ENCODE measurements at places on chromosomes 16 and 17.

GRCh38 chr17:64095144-64095882 is 34.6 kb downstream of the ERN1 start:
- DNase-seq = no peak

DNA sequence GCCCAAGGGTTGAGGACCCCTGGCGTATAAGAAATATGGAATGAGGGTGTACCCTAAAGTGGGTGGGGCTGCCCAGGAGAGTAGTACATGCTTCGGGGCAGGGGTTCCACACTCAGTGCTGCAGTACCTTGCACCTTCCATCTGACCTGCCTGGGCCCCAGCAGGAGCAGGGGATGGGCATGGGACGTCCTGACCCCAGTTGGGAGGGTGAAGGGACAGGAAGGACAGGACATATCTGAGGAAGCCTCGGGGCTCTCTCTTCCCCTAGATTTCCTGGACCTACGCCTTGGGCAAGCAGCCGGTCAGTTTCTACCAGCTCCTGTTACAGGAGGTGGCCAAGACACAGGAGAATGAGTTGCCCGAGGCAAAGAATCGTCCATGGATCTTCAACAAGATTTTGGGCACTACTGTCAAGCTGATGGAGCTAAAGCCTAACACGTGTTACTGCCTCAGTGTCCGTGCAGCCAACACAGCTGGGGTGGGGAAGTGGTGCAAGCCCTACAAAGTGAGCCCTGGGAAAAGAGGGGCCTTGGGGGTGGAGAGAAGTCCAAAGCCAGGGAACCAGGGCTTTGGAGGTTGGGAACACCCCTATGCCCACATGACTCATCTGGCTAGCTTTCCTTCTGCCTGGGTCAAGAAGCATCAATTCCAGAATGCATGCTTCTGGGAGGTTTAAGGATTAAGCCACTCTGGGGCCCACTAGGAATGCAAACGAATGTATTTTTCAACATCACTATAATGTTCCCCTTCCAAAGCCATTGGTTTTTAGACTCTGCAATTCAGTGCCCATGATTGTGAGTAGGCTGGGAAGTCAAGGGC is 7.9 kb downstream of the FNDC8 start:
- no peak for DNase-seq

DNA sequence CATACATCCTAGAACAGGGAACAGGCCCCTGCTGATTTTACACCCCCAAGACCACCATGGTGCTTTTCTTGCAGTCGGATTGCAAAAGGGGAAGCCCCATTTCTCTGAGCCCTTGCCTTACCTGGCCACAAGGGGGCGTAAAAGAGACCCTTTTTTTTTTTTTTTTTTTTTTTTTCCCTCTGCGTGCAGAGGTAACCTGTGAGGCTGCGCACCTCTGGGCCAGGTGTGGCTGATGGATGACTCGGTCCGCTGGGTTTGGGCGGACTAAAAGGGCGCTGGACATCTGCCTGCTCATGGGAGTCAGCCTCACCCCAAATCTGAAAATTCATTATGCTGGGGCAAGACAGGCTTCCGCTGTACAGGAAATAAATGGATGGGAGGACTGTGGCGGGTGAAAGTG is 281.0 kb downstream of the CBLN1 start:
- no peak for DNase-seq

DNA sequence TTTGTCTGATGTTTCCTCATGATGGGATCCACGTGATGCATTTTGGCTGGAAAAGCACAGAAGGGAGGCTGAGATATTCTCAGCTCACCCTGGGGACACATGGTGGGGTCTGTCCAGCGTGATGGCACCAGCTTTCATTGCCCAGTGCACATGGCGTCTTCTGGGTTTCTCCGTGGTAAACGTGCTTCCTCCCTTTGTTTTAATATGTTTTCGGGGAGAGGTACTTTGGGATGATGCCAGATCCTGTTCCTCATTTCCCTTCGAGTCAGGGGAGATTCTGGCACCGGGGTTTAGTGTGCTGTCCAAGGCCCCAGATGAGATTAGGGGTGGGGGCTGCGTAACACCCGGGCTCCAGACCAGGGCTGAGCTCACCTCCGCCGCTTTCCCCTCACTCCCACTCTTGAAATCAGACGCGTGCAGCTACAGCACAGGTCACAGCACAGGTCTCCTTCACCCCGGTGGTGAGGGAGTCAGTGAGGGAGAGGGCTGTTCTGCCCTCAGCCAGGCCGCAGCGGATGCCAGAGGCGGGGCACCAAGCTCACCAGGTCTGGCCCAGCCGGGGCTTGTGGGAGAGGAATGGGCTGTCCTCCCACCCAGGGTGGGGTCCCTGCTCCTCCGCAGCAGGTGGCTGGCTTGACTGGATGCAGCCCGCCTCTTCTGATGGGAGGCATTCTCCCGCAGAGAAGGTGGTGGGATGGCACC is 33.9 kb downstream of the COX4I1 start:
- no peak for DNase-seq

GRCh38 chr17:79075446-79075750 is 774 bp downstream of the ENGASE start:
- no peak for DNase-seq

GRCh38 chr17:82332669-82333278 is 792 bp downstream of the SECTM1 start:
- no peak for DNase-seq

- no peak for DNase-seq
These were observed at the start of gene WIPI1 for GRCh38 chr17:68457168-68457538. TSS of gene WIPI1 (minus strand) at chr17:68457496. CDS start at chr17:68457421, 75 bp downstream.

DNA sequence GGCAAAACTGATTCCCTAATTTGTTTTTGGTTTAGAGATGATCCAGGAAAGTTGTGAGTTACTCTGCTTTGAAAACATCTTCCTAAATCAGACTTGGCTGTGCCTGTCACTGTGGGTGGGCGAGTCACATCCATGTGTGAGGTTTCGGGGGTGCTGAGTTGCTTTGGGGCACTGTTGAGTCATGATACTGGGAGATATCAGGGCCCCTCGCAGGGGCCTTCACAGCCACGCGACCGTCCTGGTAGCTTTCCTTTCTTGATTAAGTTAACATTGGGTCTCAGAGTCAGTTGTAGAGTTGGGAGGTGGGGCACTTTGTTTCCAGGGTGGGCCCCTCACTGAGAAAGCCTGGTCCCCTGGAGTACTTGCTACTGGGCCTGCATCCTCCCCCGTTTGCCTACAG is 58.3 kb upstream of the LGALS9 start:
- peak; percentile 81 for DNase-seq

GRCh38 chr16:18932243-18932987 is 6.2 kb upstream of the SMG1 start:
- no peak for DNase-seq

DNA sequence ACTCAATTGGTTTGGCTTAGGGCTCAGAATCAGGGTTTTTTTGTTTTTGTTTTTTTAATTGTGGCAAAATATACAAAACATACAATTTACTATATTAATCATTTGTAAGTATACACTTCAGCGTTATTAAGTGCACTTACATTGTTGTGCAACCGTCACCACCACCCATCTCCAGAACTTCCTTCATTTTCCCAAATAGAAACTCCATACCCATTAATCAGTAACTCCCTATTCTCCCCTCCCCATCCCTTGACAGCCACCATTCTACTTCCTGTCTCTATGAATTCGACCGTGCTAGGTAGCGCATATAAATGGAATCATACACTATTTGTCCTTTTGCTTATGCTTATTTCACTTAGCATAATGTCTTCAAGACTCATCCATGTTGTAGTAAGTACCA is 45.2 kb upstream of the DHX40 start:
- no peak for DNase-seq

GRCh38 chr17:34242587-34243363 is 12.3 kb upstream of the CCL2 start:
- DNase-seq = no peak

DNA sequence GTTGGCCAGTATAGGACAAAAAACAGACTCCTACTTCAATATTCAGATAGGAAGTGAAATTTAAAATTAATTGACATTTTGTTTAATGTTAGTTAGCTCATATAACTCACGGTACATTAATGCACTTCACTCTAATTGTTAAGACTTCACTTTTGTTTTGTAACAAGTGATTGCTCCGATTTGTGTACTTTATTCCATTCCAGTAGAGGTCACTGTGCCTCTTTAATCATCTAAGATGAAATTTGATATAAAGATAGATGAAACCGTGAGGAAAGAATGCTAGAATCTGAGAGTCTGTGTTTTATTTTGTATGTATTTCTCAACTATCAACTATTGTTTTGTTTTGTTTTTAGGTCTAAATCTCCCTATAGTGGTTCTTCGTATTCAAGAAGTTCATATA is 29.0 kb downstream of the RBBP6 start:
- no peak for DNase-seq

DNA sequence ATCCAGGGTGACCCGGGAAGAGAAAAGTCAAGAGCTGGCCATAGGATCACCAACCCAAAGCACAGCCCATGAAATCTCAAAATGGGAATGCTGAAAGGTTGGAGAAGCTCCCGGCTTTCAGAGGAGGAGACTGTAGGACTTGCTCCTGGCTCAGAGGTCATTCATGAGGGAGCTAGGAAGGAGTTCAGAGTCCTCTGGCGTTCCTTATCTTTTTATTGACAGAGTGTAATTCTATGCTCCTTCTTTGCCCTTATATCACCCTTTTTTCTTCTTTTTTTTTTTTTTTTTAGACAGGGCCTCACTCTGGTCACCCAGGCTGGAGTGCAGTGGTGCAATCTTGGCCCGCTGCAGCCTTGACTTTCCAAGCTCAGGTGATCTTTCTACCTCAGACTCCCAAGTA is 27.3 kb upstream of the CNOT1 start:
- DNase-seq = no peak

GRCh38 chr17:3127451-3127850 is at the start of gene OR1G1:
TSS of gene OR1G1 (minus strand) at chr17:3127551. CDS start at chr17:3127551, 0 bp downstream.
- DNase-seq = no peak

DNA sequence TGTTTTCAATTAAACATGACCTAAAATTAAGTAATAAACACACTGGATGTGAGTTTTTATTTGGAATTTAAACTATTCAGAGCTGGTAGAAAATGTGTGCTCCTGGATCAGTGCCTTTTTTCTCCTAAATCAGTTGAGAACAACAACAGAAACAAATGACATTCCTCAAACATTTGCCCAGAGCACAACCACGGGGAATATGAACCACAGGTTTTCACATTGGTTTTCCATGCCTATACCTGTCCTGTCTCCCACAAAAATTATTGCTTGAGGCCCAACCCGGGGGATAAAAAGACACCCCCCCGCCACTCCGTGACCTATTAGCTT is 6.8 kb downstream of the HSBP1 start:
- DNase-seq = no peak

DNA sequence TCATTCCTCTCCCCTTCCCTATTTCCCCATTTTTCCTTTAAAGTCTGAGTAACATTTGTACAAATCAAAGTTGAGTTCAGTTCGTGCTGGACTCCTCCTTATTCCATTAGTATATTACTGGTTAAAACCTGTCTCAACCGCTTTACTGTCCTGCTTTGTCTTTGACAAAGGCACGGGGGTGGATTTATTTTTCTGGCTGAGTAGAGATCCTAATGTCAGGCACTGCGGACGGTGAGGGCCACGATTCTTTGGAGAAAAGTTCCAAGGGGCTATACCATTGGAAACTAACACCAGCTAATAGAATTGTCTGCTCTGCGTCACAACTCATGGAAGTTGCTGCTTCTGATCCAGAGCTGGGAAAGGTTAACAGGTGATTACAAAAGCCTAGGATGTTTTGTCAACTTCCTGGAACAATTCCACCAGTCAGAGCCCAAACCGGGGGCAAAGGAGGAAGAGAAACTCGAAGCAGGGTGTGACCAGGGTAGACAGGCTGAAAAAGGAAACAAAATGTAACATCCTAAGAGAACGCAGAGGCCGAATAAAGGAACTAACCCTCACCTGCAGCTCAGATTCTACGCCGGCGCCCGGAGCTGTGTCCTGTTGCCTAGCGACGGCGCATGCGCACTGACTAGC is 12.4 kb downstream of the TAT start:
- no peak for DNase-seq

GRCh38 chr17:42251115-42251514 is 25.1 kb downstream of the STAT5B start:
- no peak for DNase-seq

DNA sequence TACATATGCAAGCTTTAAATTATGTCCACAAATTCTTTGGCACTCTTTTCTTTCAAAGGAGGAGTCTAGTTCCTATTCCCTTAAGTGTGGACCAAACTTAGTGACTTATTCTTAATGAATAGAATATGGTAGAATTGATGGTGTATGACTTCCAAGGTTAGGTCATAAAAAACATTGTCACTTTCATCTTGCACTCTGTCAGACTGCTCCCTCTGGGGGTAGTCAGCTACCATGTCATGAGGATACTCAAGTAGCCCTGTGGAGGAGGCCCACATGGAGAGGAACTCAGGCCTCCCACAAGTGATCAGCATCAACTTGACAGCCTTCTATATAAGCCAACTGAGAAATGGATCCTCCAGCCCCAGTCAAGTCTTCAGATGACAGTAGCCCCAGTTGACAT is 58.0 kb upstream of the SCNN1B start:
- DNase-seq = no peak

DNA sequence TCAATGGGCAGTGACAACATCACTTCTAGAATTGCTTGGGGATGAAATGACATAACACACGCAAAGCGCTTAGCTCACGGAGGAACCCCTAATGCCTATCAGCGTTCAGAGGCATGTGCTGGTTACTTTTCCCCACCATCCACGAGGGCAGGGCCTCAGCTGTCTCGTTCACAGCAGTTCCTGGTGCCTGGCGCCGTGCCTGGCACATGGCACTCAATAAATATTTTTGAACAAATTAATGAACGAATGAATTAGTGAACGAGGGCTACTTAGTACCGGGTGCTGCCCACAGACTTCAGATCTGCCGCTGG is 14.1 kb upstream of the CIBAR2 start:
- no peak for DNase-seq

GRCh38 chr16:75477680-75478473 is 13.4 kb upstream of the TMEM170A start:
- DNase-seq = no peak

DNA sequence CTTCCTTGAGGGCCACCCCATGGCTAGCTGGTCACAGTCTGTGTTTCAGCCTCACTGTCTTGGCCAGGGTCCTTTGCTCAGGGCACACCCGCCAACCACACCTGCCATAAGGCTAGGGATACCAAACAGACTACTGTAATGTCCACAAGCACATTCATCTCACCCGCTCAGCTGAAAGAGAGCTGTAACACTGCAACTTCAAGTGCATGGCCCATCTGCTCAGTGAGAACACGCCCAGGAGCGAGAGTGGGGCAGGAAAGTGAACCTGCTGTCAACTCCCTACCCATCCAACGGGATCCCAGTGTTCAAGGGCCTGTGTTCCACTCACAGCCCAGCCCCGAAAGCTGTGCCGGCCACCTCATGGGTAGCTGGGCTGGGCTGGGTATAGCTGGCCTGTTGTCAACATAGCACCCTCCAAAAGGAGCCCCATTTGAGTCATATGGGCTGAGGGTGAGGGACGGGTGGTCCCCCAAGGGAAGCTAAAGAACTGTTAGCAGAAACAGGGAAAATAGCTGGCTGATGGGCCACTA is 55.7 kb downstream of the SCNN1B start:
- DNase-seq = no peak

DNA sequence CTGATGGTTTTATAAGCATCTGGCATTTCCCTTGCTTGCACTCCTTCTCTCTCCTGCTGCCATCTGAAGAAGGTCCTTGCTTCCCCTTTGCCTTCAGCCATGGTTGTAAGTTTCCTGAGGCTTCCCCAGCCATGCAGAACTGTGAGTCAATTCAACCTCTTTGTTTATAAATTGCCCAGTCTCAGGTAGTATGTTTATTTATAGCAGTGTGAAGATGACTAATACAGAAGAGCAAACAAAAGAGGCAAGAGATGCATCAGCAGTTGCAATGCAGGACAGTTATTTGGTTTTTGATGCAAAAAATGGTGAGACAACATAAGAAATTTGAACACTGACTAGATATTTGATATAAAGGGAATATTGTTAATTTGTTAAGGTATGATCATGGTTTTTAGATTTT is 16.8 kb downstream of the TMEM100 start:
- no peak for DNase-seq

All from activated CD8-positive, alpha-beta memory T cell treated with anti-CD3 and anti-CD28 coated beads, Interleukin-2, amount 50 U/mL, for 48 hours (primary cell).